ENCODE measurements at places on chromosomes 16 and 17. TPM values are rescaled to one million over a fixed set of nuclear protein-coding genes. Genes with fewer than 3 reads are reported as not detected.

- DNase-seq = no peak
Observed at GRCh38 chr17:67733449-67733848, 15.7 kb downstream of the NOL11 start.

GRCh38 chr16:50705436-50706110, 12.2 kb downstream of the NOD2 start:
- DNase-seq = no peak

GRCh38 chr16:61050547-61050946, 985.7 kb downstream of the CDH8 start:
- no peak for DNase-seq

GRCh38 chr17:39791111-39791992, 53.6 kb downstream of the GRB7 start:
- no peak for DNase-seq

GRCh38 chr16:79104567-79104966, 496.0 kb downstream of the MAF start:
- no peak for DNase-seq

DNA sequence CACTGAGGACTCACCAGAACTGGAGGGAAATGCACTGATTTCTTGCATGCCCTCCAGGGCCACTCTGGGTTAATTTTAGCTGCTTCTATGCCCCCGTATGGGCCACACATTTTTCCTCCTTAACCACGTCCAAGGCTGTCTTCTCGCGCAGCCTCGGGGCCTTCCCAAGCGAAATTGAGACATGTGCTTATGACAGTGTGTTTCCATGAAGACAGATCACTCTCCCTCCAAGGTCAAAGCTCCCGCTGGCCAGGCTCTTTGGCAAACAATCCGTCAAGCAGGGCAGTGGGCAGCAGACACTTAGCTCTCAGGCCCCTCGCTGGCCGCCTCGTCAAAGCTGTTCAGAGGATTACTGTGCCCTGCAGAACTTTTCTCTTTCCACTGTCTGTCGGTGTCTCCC, 243.0 kb upstream of the N4BP1 start:
- peak; percentile 16 for DNase-seq

DNA sequence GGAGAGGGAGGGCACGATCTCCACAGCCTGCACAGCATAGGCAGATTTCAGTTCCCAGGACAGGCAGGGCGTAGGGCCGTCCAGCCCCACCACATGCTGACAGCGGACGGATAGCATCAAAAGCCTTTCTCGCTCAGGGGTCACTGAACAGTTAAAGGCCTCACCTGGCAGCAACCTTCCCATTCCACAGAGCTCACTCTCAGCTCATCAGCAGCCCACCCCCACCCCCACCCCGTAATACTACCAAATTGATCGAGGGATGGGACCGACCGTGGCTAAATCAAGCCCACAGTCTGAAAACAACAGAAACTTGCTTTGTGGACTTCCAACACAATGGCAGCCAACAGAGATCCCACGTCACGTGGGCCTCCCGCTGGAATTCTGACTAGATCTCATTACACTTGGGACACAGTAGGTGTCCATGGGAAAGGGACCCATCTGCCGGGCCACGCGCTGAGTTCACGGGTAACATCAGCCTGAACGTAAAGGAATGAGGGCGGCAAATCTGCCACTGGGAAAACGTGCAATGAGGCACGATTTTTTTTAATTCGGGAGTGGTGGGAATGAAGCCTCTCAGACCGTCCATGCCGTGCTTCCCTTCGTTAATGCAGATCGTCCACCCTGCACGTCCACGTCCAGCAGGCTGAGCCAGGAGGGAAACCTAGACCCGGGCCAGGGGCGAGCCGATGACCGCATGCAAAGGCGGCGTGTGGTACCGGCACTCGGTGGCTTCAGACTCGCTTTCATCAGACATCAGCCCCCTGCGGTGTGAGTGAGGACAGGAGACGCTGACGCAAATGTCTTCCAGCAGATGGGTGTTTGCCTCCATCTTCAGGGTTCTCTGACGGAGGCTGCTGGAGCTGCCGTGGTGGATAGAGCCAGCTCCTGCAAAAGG, 92.1 kb downstream of the TBC1D16 start:
- peak; percentile 44 for DNase-seq

DNA sequence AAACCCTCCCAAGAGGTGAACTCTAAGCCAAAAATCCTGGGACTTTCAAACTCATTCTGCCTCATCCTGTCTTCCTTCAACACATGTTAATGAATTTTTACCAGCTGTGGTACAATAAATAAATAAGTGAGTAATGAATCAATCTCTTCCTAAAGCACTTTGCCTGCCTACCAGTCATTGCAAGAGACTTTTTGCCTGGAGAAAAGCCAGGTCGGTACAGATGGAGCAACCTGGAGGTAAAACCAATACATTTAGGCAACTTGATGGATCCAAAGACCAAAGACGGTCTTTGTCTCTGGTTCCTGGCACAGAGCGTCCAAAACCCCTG, 324.2 kb downstream of the PMP22 start:
- no peak for DNase-seq

DNA sequence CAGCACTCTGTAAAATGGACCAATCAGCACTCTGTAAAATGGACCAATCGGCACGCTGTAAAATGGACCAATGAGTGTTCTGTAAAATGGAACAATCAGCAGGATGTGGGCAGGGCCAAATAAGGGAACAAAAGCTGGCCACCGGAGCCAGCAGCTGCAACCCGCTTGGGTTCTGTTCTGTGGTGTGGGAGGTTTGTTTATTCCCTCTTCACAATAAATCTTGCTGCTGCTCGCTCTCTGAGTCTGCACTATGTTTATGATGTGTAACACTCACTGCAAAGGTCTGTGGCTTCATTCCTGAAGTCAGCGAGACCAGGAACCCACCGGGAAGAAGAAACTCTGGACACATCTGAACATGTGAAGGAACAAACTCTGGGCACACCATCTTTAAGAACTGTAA, 20.5 kb downstream of the TMEM100 start:
- DNase-seq = no peak

DNA sequence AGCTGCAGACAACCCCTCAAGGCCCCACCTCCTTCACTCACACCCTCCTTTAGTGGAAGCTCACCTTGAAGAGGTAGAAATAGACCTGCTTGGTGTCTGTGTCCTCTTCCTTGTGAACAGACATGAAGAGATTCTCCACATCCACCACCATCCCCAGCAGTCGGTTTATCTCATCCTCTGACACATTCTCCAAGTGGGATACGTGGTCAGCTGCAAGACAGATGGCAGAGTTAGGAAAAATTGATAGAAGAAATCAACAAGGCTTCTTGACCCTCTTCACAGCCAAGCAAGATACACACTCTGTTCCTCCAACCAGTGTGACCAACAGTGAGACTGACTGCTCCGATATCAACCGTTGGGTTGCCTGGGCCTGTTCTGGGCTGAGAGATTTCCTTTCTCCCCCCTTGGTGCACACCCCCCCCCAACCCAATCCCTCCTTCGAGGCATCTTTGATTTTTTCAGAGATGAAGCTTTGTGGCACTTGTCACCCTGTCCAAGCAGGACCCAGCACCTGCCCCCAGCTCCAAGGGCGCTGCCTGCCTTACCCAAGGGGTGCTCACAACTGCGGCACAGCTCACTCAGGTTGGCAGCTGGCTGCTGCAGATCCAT, 902 bp downstream of the KAT2A start:
- DNase-seq = no peak

- peak; percentile 60 for DNase-seq
Observed at GRCh38 chr17:19343671-19344151, 18.8 kb downstream of the B9D1 start.

GRCh38 chr17:50206604-50207293, 5.3 kb upstream of the COL1A1 start:
- DNase-seq = peak; percentile 61

GRCh38 chr16:29972500-29972899, 1.2 kb upstream of the TAOK2 start:
- no peak for DNase-seq

DNA sequence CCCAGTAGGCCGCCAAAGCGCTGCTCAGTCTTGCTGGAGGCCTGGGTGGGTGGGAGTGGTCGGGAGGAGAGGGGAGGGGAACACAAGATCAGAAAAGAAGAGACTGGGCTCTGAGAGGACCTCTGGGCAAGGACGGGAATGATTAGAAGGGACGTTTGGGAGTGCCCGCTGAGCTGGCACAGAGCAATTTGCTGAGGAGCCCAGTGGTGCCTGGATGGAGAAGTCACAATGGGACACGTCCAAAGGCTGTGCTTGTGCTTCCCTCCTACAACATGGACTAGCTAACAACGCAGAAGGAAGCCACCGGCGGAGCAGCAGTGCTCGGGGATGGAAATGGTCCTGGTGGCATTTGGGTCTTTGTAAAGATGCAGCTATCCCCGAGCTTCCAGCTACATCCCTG, 45.6 kb upstream of the CACNG4 start:
- DNase-seq = no peak

Gene HBQ1
- polyA plus RNA-seq = not detected

Gene PABPN1L
- not detected for polyA plus RNA-seq

Gene HP
- 2.3 TPM for polyA plus RNA-seq

Gene PRAC2
- not detected for polyA plus RNA-seq

Gene CNGB1
- not detected for polyA plus RNA-seq

Gene EFNB3
- polyA plus RNA-seq = 0.09 TPM

Data from psoas muscle (tissue), 8 donors.